ENCODE measurements at places on chromosomes 7 and 10.

DNA sequence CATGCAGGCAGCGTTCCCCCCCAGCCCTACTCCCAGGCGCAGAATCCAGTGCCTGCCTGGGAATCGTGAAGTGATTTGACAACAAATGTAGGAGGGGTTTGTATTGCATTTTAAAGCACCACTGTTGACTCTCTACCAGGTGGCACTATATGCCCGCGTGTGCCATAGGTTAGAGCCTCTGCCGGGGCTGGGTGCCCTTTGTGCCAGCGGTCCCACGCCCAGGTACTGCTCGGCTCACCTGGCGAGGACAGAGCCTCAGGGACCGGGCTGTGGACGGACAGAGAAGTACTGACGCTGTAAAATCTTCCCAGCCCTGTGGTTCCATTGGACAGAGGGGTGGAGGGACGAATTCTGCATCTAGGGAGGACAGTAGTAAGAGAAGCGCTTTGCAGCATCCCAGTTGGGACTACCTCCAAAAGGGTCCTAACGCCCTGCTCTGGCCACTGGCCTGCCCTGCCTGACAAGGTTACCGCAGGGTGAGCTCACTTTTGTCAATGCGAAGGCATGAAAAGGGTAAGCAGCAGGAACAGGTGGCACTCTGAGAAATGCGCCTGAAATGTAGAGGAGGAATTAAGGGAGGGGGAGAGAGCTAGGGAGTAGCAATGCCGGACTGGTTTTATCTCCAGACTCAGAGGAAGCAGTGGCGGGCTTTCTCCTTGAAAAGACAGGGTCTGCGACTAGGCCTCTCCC, 788 bp upstream of the CACNA2D1 start:
- DNase-seq = no peak

DNA sequence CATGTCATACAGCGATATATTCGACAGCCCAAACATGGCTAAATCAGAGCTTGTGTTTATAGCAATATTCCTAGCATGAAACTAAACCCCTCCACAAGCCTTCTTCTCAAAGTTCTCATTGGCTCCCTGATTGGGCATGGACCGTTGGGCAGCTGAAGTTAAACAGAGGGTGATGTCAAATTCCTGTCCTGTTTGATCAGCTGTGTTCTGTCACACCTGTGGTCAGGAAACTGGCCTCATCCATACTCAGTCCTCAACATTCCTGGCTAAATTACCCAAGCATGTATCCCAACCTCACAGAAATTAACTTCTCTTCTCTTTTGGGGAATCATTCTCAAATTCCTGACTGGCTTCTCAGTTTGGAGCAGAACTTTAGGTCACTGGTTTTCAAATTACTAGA, 107.9 kb downstream of the ODAD2 start:
- peak; percentile 73 for DNase-seq

DNA sequence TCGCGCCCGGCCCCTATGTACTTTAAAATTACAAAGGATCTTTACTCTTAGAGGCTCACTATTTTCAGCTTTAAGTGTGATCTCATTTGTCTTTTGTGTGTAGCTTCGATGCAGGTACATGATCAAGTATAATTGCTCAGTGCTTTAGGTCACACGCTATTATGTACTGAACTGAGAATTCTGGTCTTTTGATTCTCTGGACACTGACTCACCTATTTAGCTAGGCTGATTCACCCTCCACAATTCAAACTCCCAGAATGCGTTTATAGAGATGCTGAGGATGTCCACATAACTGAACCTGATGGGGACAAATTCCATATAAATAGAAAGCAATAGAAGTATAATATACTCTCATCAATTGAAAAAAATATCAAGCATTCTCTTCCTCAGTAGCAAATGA, 57.8 kb downstream of the PRKCQ start:
- DNase-seq = peak; percentile 4

DNA sequence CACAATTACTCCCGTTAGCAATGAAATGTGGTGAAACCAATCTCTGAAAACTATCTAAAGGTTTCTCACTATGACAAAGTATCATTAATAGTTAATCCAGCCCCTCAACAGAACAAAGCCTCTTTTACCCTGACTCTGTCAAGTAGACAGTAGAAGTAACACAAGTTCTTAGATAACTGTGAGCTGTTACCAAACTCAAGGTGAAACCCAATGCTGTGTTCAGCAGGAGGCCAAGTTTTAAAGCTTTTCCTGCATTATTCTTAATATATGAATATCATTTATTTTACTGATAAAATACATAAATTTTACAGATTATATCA, 109.1 kb downstream of the SRPK2 start:
- no peak for DNase-seq

- no peak for DNase-seq
Observed at GRCh38 chr7:101582971-101583370, 46.1 kb downstream of the MYL10 start.

DNA sequence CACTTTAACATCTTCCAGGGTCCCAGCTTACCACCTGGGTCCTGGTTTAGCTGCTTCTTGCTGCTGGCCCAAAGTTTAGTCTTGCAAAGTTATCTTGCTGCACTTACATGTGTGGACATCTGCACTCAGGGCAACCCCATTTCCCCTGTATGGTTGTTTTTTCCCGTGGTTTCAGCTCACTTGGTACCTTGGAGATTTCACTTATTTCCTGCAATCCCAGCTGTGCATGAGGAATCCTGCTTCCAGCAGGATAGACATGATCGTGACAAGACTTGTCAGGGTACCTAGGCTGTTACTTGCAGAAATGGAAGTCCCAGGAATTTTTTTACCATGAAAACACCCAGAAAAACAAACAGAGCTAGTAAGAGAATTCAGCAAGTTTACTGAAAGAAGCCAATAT, 95.9 kb upstream of the LEP start:
- no peak for DNase-seq

- no peak for DNase-seq
Observed at GRCh38 chr7:40646717-40647116, 511.9 kb downstream of the SUGCT start.

- no peak for DNase-seq
Observed at GRCh38 chr10:47286116-47286505, 13.9 kb upstream of the GDF10 start.

- no peak for DNase-seq
Observed at GRCh38 chr10:117549100-117549585, 6.6 kb downstream of the EMX2 start.

DNA sequence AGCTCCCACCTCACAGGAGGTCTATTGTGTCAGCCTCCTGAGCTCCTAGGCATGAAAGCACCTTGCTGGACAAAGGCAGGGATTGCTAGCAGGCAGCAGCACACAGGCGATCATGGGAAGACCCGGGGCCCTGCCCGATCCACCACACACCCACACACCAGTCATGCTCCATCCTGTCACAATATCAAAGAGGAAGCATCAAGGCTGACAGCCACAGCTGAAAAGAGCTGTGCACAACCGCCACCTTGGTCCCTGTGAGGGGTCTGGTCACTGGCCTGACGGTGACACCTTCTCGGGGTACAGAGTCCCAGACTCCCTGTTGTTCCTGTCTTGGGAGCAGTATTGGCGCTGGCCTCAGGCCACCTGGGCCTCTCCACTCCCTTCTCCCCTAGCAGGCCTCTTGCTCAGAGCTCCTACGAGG, 89.7 kb upstream of the RET start:
- DNase-seq = no peak

DNA sequence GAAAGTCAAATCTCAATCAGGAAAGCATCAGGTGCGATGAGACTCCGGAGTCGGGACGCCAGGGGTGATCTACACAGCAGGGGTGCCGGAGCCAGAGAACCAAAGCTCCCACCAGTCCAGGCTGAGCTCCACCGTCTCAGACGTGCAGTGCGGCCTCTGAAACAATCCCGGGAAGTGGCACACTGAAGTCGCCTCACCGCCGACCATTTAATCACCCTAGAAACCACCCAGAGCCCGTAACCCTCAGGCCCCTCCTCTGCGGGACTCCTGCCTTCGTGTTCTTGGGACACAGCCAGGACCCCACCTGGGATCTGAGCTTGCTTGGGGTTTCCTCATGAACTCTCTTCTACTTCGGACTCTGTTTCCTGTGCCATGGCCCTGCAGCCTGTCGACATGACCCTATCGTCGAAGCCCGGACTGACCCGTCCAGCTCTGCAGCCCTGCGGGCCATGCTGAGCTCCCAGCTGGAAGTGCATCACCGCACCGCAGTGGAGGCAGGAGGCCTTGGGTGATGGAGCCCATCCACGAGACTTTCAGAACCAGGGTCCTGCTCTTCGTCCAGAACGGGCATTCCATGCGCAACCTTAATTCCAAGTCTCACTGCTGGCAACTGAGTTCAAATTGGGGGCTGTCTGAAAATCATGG, 266.4 kb downstream of the PTPRN2 start:
- DNase-seq = no peak

- DNase-seq = no peak
Observed at GRCh38 chr10:43273543-43273942, 6.7 kb upstream of the RASGEF1A start.

GRCh38 chr7:148014001-148014400, 576.6 kb upstream of the C7orf33 start:
- DNase-seq = no peak

DNA sequence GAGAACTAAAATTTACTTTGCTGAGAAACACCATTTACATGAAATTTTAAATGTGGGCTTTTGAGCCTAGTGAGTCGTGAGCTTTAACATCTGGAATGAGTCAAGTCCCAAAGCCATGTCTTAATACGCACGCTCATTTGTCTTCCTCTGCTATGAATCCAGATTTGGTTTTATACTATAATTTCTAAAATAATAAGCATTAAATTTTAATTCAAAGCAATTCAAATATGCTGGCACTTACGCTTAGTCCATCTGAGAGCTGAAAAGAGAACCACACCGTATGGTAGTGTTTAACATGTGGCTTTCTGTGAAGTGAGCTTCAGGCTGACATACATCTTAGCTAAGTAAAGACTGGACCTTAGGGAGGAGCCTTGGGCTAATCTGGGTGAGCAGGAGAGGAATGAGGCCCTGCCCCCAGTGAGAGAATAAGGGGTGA, 52.2 kb downstream of the CUBN start:
- no peak for DNase-seq

DNA sequence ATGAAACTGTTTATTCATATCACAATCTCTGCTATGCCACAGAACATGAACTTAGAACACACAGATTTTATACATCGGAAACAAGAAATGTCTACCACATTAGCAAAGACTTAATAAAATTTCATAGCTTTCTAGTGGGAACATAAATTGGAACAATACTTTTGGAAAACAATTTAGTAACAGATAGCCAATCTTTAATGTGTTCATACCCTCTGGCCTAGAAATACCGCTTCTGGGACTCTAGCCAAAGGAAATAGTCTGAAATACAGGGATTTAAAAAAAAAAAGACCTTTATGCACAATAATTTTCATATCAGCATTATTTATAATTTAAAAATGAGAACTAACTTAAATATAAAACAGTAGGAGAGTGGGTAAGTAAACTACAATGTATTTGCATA, 168.5 kb downstream of the PLXNA4 start:
- DNase-seq = no peak

DNA sequence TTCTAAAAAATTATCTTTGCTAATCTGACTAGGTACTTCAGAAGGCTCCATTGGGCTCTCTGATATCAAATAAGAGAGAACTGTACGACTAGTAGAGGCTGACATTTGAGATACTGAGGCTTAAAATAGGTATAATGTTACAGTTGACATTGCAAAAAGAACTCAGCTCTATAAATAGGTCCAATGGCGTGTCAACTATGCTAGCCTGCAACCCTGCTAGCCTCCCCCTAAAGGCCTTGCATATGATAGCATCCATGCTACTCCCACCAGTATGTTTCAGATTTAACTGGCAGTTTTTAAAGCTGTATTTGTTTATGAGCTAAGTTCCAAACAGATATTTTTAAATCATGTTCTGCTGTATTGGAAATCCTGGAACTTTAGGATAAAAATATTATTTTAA, at the start of gene PPP1R3A:
Gene PPP1R3A, minus strand, starts transcription at position 64 of the 400 bp plus-strand sequence. Its CDS starts 13 bp downstream, at position 51.
- DNase-seq = no peak

- peak; percentile 43 for DNase-seq
Observed at GRCh38 chr7:74656441-74656836, 1.1 kb upstream of the GTF2I start.

- peak; percentile 32 for DNase-seq
Observed at GRCh38 chr7:144027070-144027469, 21.7 kb upstream of the OR2A5 start.

- DNase-seq = no peak
Observed at GRCh38 chr10:132309471-132309865, 1.7 kb upstream of the STK32C start.

DNA sequence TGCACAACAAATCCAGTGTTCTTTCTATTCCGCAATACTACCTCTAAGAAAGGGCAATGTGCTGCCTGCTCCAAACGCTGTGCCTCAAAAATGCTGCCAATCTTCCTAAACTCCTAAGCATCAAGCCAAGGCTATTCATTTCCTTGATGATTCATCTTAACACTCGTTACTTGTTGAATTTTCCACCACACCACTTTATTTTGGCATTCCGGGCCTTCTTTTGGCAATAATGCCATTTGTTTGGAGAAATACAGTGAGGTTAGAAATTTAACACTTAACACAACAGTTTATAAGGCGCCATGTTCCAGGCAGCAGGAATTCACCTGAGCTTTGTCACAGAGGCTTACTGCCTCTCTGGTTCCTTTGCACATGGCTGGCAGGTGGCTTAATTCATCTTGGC, 82.6 kb upstream of the ABCB5 start:
- DNase-seq = no peak

DNA sequence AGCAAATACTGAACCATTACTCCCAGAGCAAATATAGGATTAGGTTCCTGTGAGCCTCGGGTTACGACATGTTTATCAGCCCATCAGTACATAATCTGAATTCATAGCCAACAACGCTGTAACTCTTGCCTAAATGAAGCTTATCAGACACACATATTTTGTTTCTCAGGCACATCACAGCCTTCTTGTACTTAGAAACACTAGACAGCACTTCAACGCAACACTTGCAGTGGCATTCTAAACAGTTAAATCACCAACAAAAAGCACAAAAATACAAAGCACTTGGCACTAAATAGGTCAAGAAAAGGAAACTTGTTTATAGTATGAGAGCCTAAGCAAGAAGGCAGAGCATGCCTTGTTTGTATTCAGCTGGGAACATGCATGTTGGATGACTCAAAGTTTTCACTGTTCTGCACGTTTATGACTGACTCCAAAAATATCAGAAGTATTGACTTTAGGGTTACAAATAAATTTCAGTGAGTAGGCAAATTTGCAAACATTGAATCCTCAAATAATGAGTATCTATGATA, 75.0 kb downstream of the VPS50 start:
- no peak for DNase-seq

DNA sequence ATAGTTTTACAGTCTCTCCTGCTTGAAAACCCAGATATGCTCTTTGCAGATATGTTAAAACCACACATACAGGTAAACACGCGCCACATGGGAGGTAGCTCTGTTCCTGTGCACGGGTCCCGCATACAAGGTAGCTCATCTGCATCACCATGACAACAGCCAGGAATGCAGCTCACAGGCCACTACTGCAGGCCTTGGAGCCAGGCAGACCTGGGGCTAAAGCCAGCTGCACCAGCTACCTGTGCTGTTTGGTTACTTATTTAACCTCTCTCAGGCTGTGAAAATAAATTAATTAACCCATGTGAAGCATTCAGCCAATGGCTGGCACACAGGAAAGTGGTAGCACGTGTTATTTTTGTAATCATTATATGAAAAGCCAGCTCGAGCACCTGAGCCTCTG, 428.3 kb downstream of the TNS3 start:
- DNase-seq = peak; percentile 17

GRCh38 chr7:1917221-1918062, 247.4 kb downstream of the ELFN1 start:
- DNase-seq = no peak
